Endothelial cell (in vitro differentiated cells): ENCODE measurements at places on chromosomes 6 and 20. TPM values are rescaled to one million over a fixed set of nuclear protein-coding genes. Genes with fewer than 3 reads are reported as not detected.

DNA sequence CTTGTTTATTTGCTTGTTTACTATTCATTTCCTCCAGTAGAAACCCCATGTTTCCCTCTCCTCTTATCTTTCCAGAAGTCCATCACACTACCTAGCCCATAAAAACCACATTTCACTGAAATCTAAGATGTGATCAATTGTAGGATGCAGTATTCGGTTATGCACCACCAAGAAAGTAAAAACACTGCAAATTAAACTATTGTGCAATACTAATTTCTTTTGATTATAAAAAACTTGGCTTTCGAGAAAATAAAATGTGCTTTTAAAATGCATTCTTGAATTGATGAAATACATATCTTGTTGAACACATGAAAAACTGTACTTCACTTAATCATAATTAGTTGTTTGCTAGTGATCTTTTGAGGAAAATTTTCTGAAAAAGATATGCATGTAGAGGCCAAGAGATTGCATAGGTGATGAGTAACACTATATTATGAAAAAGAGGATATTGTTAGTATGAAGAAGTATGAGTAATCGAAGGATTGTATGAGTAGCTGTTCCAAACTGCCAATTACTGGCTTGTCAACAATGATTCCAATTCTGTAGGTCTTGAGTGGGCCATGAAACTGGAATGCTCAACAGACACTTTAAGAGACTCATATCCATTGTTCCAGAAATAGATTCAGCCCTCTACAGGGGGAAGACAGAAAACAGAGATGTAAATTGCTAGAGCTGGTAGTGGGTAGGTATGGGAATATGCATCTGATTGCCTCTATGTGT, 79.7 kb downstream of the RNF217 start:
- no peak overlapping the region for H3K4me3 ChIP-seq
- peaks cover 12% of the 10 kb centered on the region for H3K36me3 ChIP-seq
- DNase-seq, result no peak
- peaks cover 9% of the 10 kb centered on the region for H3K4me1 ChIP-seq
- no peak overlapping the region for H3K27ac ChIP-seq

GRCh38 chr6:21158873-21159272, 434.7 kb upstream of the SOX4 start:
- no peak for DNase-seq
- no peak overlapping the region for H3K27ac ChIP-seq
- no peaks in the 10 kb centered on the region for H3K4me1 ChIP-seq

GRCh38 chr20:10662661-10663458, 10.9 kb downstream of the JAG1 start:
- no peak for DNase-seq
- no peak overlapping the region for H3K4me3 ChIP-seq
- H3K27me3 ChIP-seq, result peaks cover 4% of the 10 kb centered on the region
- peaks cover 64% of the 10 kb centered on the region for H3K4me1 ChIP-seq

GRCh38 chr20:31666258-31667042, 28.7 kb downstream of the COX4I2 start:
- H3K27ac ChIP-seq, result no peak overlapping the region
- H3K36me3 ChIP-seq, result peaks cover 29% of the 10 kb centered on the region
- no peak overlapping the region for H3K4me3 ChIP-seq
- H3K4me1 ChIP-seq, result peaks cover 48% of the 10 kb centered on the region
- DNase-seq, result no peak

CGA gene
- total RNA-seq, result not detected

SMLR1 gene
- not detected for total RNA-seq
